ENCODE measurements at places on chromosomes 6 and 20.

- no peak for DNase-seq
These were observed 124.2 kb downstream of the PLEKHG1 start for GRCh38 chr6:150723857-150724256.

DNA sequence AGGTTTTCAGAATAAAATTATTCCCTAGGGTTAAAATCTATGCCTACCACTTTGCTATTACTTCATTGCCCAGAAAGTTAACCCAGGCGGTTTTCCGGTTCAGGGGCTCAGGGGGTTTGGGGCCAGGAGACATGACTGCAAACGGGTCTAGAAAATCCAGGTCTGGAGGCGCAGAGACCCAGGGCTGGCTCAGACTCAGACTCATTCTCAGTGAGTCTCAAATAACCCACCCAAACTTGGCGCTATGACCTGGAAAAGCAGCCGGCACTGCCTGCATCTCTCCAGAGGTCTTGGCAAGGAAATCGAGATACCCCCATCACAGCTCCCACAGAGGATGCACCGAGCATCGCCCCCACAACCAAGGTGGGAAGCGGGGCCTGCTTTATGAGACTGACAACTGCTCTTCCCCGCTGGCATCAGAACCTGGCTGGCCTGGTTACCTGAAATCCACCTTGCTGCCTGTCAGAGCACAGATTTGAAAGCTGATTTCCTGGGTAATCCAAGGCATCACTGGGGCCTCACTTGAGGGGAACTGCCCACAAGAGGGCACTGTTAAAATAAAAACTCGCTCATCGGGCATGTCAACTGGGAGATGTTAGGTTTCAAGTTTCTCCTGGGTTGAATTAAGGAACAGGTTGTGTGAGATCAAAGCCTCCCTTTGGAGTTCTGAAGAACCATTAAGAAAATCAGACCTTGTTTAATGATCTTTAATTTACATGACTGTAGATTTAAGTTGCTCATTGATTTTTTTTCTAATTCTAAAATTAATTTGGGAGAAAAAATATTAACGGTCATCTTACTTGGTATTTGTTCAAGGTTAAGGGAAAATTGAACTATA is 55.1 kb downstream of the KIF16B start:
- no peak for DNase-seq

DNA sequence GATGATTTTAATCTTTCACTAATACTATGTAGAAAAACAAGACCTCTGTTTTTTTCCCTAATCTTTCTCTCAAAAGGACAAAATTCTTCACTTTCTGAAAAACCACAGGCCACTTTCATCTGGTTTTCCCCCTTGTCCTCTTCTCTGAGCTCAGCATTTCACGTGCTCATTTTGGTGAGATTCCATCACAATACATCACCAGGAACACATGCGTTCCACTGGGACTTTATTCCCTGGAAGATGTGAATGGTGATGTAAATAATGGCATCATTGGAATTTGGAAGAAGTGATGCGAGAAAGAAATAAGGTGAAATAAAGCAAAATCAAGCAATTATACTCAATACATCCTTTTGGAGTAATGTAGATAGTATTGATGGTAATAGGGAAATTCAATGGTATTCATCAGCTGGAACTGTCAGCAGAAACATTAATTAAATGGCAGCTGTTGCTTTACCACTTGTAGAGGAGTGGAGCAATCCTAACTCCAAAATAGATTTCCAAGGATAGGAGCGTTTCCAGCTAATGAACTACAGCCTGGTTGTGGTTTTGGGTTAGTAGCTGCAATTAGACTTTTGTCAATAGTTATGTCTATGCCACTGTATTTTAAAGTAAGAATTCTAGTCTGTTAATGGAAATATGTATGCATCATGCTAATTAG is 11.5 kb downstream of the FILIP1 start:
- peak; percentile 24 for DNase-seq

DNA sequence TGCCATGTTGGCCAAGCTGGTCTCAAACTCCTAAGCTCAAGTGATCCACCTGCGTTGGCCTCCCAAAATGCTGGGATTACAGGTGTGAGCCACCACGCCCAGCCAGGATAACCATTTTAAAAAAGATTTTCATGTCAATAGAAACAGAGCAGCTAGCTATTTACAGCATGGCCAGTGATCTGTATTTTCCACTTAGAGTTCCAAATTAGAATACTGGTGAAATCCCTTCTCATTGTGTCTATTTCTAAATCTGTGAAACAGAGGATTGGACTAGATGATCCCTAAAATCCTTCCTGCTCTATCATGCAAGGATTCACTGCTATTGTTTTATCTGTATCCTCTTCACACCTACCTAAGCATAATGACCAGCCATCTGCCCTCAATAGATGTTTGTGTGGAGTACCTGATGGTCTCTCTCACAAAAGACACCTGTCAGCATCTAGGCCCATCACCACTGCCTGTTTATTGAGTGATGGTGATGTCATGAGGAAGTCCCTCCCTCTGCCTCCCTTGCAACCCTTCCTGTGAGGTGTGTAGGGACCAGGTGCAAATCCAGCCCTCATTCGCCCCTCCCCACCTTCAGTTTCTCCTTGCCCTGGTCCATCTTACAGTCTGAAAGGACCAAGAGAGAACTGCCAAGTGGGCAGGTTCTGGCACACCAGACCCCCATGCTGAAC is 26.5 kb upstream of the SMIM29 start:
- DNase-seq = no peak

GRCh38 chr20:39214828-39215227 is 252.7 kb downstream of the DHX35 start:
- DNase-seq = no peak

DNA sequence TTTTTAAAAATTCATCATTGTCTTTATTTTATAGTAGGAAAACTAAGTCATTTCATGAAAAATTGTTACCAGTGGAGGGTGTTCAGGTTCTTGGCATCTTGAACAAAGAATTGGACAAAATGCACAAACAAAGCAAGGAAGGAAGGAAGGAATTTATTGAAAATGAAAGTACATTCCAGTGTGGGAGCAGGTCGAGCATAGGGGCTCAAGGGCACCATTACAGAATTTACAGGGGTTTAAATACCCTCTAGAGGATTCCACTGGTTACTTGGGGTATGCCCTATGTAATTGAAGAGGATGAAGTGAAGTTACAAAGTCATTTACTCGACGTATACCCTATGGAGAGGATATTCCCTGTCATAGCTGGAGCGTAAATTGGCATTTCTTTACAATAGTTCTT is 37.4 kb upstream of the HDAC2 start:
- DNase-seq = no peak

DNA sequence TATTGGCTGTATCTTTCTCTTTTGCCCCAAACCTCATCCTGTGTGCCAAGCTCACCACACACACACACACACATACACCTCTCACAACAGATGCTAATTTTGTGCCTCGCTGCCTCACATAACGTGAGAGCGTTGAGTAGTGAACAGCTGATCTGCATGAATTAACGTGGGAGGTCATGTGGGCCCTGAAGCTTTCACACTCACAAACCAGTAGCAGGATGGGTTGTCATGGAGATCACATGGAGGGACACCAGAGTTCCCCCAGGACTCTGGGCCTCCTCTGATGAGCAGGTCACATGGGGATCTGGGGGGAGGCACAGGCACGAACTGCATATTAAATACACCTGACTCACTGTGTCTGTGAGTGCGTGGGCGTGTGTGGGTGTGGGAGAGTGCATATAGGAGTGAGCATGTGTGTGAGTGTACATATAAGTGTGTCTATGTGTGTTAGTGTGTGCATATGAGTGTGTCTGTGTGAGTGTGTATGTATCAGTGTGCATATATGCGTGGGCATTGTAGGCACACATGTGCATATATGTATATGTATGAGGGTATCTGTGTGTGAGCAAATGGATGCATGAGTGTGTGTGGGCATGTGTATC is 62.7 kb upstream of the SULF2 start:
- DNase-seq = no peak

- DNase-seq = no peak
These were observed 589.2 kb downstream of the PHF3 start for GRCh38 chr6:64224819-64225218.

DNA sequence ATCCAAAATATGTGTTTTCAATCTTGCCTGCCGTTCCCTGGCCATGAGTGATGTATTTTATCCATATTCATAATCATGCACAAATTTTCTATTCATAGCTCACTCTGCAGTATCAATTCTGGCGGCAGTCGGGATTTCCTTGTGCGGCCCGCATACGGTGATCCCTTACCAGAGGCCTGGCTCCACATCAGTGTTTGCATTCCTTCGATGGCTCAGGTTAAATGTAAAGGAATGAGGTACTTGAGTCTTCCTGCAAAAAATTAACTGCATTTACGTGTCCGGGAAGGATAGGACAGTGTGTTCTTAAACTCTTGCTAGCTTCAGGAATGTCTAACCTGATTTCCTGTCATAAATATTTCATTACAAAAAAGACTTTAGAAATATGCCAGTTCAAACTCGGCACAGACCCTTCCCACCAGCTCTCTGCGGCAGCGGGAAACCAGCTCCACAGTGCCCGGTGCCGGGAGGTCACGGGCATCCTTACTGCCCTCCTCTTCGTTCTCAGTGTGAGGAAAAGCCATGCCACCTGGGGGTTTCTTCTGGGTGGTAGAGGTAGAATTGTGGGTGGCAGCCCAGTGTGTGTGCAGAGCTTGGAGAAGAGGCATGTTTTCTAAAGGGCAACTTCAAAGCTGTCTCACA is 154.5 kb downstream of the MOXD1 start:
- no peak for DNase-seq

DNA sequence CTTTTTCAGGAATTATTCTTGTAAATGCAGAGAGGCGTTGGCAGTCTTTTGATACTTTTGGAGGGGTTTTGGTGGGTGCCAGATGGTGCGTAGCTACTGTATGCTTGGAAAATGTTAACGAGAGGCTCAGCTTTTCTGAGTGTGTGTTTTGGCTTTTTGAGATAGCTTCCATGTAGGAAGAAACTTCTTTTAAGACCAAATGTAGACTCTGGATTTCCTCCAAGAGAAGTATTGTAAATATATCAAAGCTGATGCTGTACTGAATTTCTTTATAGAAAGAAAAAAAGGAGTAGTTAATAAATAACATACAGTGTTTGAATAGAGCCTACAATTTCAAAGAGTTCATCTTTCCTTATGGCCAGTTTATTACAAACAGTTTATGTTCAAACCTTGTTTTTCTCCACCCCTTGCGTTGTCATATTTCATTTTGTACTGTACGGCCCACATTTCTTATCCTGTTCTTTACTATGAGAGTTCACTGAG is 16.7 kb downstream of the TIAM2 start:
- DNase-seq = no peak

DNA sequence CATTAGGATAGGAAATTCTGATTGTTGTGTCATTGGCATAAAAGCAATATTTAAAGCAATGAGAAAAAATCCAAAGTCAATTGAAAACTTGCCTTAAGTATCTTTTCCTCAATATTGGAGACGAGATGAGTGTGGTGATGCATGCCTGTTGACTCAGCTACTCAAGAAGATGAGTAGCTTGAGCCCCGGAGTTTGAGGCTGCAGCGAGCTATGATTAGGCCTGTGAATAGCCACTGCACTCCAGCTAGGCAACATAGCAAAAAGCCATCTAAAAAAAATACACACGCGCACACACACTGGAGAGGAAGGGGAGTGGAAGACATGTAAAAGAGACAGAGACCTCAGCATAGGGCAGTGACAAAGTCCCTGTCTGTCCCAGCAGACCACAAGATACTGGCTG is 9.7 kb upstream of the MARCKS start:
- no peak for DNase-seq

DNA sequence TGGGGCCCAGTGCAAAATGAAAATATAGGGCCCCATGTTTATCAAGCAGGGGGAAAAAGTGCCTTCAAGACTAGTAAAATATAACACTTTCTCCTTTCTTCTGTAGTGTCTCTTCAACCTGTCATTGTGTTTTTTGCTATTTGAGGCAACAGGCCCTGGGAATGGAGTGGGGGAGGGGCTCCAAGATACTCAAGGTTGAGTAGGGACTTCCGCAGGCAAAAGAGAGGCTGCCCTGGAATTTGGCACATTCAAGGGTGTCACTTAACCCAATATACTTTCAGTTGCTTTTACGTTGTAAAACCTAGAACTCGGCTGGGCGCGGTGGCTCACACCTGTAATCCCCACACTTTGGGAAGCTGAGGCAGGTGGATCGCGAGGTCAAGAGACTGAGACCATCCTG is 154.9 kb downstream of the ALDH8A1 start:
- DNase-seq = no peak

DNA sequence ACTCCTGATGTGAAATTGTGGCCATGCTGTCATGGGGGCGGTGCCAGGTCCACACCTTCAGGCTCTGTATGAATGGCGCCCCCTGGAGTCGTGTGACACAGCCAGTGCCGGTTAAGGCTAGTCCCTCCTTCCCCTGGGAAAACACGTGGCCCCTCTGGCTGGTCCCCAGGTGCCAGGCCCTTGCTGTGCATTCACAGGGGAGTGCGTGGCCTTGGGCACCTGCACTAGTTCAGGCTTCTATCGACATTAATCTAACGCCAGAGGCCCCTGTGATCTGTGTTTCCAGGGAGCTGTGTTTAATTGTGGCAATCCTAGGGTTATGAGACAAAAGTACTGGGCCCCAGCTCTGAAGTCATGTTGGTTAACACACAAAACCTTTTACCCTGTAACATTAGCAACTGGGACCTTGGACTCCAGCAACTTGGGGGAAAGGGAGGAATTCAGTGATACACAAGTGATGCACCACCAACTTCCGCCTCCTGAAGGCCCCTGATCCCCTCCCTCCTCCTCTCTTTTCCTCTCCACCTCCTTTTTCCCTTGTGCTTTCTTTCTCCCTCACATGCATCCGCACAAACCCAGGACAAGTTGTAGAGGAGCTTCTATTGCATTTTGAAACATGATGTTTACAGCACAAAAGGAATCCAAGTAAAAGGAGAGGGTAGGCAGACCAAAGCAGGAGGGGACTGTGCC is 74.0 kb downstream of the SSR1 start:
- peak; percentile 70 for DNase-seq

GRCh38 chr6:156348849-156349248 is 428.3 kb upstream of the ARID1B start:
- no peak for DNase-seq

GRCh38 chr20:48653706-48654051 is 174.1 kb downstream of the PREX1 start:
- no peak for DNase-seq

DNA sequence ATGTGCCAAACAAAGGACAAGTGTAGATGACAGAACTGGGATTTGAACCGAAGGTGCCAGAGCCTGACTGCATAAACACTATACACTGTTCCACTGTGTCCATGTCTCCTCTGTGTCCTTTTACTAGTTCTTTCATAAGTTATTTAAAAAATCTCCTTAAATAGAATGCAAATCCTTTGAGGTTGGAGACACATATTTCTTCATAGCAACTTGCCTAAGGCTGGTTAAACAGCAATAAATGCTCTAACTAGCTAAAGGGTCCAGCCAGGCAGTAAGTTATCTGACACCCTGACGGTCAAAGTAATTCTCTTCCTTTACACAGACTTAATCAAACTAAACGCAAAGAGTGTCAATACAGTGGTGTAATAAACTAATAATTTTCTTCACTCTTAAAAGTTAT is 76.2 kb upstream of the TRAF3IP2 start:
- DNase-seq = no peak

- DNase-seq = no peak
These were observed 39.3 kb upstream of the EYS start for GRCh38 chr6:65746302-65746701.

- no peak for DNase-seq
These were observed 35.9 kb upstream of the TOX2 start for GRCh38 chr20:43878776-43879175.

- no peak for DNase-seq
These were observed 102.5 kb downstream of the PLCB1 start for GRCh38 chr20:8234580-8234979.
